Activated effector memory CD4-positive, alpha-beta T cell treated with Interleukin-2 at 50 U/mL for 16 hours (primary cell): ENCODE measurements at places on chromosomes 1 and 21.

- DNase-seq = no peak
These were observed 17.1 kb downstream of the UTP25 start for GRCh38 chr1:209844695-209845407.

DNA sequence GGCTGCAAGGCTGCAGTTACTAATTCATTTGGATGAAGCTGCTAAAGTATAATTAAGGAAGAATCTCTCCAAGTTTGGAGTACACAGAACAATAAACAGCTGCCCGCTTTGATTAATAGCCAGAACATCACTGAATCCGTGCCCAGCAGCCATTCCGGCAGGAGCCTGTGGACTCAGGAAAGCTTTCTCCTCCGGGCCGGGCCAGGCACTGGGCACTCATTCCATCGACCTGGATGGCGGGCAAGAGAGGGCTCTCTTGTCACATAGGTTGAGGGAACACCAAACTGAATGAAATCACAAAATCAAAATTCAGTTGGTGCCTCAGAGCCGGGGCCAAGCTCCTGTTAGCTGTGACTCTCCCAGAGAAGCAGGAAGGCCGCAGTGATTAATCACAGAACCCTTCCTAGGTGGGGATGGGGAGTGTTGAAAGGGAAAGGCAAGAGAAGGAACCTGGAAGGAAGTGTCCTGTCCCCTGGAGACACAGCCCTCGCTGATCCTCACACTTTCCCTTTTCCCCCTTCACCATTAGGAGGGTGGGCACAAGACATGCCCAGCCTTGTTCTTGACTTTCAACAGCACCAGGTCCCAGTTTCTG is 306.7 kb downstream of the NPHP4 start:
- DNase-seq = no peak

- DNase-seq = no peak
These were observed 177.6 kb downstream of the MIS18A start for GRCh38 chr21:32101277-32101676.

GRCh38 chr1:92486251-92487077 is at the start of gene GFI1:
Gene GFI1 (minus strand): TSS chr1:92486925. CDS start chr1:92483487, 3,438 bp downstream.
- peak; percentile 49 for DNase-seq

DNA sequence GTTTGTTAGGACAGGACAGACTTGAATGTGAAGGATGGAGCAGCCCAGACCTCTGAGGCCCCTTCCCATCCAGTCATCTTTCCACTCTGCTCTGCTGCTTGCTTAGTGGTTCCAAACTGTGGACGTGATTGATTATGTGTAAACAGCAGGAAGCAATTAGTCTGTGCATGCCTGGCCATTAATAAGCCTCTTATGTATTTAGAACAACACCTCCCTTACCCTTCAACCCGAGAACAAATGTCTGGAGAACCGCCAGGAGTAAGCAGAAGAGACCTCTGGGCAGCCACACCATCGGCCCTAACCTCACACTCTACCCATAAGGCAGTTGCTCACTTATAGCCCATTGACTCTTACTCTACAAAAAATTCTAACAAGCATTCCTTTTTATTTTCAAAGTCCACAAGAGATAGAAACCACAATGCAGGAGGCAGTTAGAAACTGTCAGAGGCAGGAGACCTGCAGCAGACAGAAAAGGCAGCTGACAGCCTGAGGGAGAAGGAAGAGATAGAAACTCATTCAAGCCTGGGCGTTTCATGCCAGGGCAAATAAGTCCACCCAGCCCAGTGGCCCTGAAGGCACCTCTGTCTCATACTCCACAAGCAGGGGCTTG is 5.8 kb upstream of the EPHA8 start:
- no peak for DNase-seq

GRCh38 chr1:94501935-94502334 is 39.6 kb downstream of the F3 start:
- DNase-seq = no peak

DNA sequence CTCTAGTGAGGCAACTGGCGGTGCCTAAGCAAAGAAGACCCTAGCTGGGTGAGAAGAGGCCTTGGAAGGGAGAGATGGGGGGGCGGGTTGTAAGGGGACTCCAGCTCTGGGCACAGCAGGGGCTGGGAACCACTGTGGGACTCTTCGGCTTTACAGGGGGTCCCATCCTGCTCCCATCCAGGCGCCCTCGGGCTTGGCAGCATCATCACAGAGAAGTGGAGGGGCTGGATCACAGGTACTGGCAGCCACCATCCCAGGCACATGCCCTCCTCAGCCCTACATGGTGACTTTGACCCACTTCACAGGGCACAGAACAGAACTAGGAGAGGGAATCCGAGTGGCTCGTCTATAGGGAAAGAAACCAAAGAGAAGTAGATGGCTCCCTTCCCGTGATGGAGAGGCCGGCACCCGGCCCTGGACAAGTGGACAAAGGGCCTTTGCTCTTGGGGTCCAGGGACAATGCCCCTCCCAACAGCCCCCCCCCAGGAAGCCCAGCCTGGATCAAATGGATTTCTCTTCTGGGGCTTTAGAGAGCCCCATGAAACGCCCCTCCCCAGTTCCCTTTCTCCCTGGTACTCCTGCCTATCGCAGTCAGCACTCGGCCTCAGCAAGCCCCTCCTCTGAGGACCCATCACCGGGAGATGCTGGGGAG is 54.0 kb upstream of the ECE1 start:
- DNase-seq = no peak
